ENCODE measurements at places on chromosomes 11 and 22.

GRCh38 chr11:101255036-101255435, 125.4 kb upstream of the PGR start:
- DNase-seq: no peak

GRCh38 chr22:22094921-22095320, 112.3 kb upstream of the TOP3B start:
- DNase-seq: no peak

GRCh38 chr22:34437140-34437539, 516.9 kb upstream of the LARGE1 start:
- no peak for DNase-seq

- DNase-seq: no peak
Observed at GRCh38 chr11:111555255-111555654, 14.7 kb downstream of the LAYN start.

GRCh38 chr11:15929371-15929901, 426.9 kb downstream of the SOX6 start:
- no peak for DNase-seq

GRCh38 chr11:122741613-122742300, 86.2 kb downstream of the UBASH3B start:
- no peak for DNase-seq

DNA sequence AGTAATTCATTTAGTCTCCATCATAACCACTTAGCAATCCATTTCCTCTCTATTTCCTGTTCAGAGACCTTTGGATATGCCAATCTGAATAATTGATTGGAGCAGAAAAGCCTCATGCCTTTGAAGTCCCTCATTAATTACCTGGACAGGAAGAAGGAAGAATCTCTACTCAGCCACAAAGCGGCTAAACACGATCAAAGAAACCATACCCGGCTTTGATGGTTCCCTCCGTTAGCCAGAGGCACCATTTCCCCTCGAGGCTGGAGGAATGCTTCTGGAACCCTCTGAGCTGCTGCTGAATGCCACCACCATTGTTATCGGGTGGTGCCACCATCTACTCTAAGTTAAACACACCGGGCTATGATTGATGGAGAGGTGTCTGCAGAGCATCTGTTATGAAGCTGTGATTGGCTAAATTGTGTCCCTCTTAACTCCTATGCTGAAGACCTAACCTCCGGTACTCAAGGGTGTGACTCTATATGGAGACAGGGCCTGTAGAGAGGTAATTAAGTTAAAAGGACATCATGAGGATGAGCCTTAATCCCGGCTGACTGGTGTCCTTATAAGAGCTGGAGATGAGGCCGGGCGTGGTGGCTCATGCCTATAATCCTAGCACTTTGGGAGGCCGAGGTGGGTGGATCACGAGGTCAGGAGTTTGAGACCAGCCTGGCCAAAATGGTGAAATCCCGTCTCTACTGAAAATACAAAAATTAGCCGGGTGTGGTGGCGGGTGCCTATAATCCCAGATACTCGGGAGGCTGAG, 168.6 kb downstream of the CTTN start:
- DNase-seq: no peak
